ENCODE measurements at places on chromosomes 3 and 15. TPM values are rescaled to one million over a fixed set of nuclear protein-coding genes. Genes with fewer than 3 reads are reported as not detected.

Gene ITIH4
- total RNA-seq: 12.5 TPM

Gene RFX7
- total RNA-seq: 7.0 TPM

Gene TRAT1
- 1.9 TPM for total RNA-seq

Gene ULK3
- total RNA-seq: 6.5 TPM

Gene NOX5
- total RNA-seq: 1.2 TPM

Gene GRAMD2A
- total RNA-seq: 1.9 TPM

Gene MEGF11
- 1.9 TPM for total RNA-seq

DNA sequence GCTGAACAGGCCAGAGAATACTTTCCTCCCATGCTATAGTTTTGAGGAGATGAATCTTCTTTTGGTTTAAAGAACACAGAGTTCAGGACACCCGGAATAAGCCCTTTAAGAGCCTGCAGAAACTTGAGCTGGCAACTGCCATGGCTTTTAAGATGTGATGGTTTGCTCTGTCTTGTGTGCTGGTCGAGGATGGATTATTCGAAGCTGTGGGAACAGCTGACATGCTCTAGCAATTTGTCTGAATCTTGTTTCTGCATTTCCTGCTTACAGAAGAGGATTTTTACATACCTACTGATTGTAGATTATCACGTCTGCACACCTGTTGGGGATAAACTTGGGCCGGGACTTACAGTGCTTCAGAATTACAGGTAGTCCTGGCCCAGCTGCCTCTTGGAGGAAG lies 396.9 kb downstream of the LRTM1 start:
- peak; percentile 19 for DNase-seq

- DNase-seq: peak; percentile 39
Observed at GRCh38 chr3:53255423-53255774, 423 bp downstream of the TKT start.

GRCh38 chr3:111720681-111721380 lies 125.7 kb upstream of the ZBED2 start:
- no peak for DNase-seq

DNA sequence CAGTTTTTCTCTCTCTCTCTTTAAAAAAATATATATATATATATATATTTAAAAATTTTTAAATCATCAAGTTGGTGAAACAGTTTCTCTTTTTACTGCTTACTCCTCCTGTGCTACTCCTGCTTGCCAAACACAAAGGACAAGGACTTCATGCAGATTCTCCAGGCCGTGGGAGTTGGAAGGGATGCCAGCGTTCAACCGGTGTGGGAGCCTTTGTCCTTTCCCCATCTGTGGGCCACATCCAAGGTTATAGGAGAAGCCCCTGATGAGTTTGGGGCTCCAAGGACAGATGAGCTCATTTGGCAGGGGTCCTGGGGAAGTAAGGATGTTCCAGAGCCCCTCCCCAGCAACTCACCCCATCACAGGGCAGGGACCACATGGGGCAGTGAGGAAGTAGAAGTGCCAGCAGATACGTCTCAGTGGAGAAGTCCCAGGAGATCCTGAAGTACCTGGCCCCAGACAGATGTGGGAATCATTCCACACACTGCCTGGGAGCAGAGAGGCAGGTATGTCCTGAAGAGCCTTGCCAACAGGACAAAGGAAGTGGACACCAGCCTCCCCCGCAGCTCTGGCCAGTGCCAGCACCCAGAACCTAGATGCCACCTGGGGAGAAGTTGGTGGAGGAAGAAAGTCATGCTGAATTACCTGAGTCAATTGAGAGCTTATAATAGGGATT lies 36.6 kb downstream of the CCK start:
- no peak for DNase-seq

- no peak for DNase-seq
Observed at GRCh38 chr15:41978534-41978933, 6.2 kb upstream of the EHD4 start.

DNA sequence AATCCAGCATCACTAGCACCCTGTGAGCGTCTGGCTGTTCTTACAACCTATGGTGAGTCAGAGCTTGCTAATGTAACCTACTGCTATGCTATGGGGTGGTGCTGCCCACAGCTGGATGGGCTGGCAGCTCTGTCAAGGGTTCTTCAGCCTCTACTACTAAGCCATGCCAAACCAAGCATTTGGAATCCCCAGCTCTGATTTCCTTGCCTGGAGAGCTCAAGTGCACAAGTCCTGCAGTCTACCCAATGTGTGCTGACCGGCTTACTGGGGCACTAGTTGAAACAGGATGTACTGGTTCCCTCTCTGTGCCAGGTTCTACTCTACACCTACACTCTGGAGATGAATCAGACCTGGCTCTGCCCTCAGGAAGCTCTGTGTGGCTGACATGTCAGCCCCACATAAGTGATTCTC lies 4.2 kb downstream of the TEX264 start:
- no peak for DNase-seq

Measured in umbilical cord (tissue), 2 donors.